ENCODE measurements at places on chromosomes 5 and 9.

DNA sequence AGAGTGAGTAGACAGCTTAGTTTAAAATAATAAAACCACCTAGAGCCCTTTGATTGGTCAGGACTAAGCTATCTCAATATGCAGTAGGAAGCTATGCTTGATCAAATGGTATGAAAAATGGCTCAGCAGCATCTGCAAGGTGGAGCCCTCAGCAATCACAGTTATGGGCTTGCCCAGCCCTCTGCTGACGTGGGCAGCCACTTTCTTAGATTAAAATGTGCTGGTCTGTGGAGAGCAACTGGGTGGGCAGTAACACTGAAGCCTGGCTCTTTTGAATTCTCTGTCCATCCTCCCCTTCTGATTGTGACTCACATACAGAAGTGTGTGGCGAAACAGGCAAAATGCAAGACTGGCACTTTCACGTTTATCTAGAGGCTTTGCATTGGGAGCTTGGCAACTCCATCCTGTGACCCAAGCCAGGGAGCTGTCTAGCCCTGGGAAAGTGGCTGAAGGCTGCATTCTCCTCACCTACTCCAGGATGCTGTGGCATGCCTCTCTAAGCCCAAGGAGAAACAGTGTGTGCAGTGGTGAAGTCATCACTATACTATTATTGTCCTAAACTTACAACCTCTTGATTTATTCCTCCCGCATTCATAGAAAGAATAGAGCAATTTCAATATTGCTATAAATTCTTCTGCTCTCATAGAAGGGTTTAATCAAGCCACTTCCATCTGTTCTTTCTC, 61.1 kb downstream of the MED10 start:
- H3K36me3 ChIP-seq: no peaks in the 10 kb centered on the region
- H3K4me1 ChIP-seq: peaks cover 1% of the 10 kb centered on the region
- no peak overlapping the region for H3K27ac ChIP-seq
- H3K4me3 ChIP-seq: no peak overlapping the region
- DNase-seq: no peak

DNA sequence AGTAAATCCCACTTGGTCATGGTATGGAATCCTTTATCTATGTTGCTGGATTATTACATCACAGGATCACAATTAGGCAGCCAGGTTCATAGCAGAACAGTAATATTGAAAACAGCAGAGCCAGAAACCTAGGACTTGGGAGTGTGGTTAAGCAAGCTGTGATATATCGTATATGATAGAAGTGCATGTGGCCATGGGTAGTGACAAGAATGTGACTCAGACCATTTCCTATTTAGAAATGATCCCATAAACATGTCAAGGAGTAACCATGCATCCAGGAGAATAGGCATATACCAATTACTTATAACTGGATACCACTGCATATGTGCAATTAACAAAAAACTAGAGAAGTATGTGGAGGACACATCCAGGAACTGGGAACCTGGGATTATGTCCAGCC, 31.2 kb downstream of the AMBP start:
- no peaks in the 10 kb centered on the region for H3K4me1 ChIP-seq
- no peak overlapping the region for H3K27ac ChIP-seq
- DNase-seq: no peak
- no peaks in the 10 kb centered on the region for H3K27me3 ChIP-seq

DNA sequence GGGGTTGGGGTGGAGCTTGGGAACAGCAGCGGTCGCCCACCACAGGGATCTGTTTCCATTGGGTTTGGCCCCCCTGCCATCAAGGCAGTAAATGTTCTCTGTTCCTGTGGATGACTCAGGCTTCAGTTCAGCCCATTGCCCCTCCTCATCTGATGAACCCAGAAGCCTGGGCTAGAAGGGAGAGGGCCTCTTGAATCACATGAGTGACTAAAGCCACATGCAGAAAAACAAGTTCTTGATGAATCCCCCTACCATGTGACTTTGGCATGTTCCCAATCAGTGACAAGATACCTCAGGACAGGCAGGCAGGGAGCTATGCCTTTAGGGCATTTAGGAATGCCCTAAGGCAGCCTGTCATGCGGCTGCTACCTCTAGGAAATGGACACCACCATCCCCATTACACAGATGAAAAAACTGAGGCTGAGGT, 2.5 kb downstream of the SH3PXD2B start:
- no peak overlapping the region for H3K4me3 ChIP-seq
- DNase-seq: peak; percentile 52
- peak overlapping the region; percentile 68 for H3K27ac ChIP-seq

- no peaks in the 10 kb centered on the region for H3K36me3 ChIP-seq
- no peak overlapping the region for H3K4me3 ChIP-seq
- no peak overlapping the region for H3K27ac ChIP-seq
- DNase-seq: peak; percentile 12
- H3K27me3 ChIP-seq: no peaks in the 10 kb centered on the region
Measured at GRCh38 chr5:761059-761771, 23.3 kb downstream of the ZDHHC11B start.

- no peaks in the 10 kb centered on the region for H3K36me3 ChIP-seq
- no peak overlapping the region for H3K4me3 ChIP-seq
- no peaks in the 10 kb centered on the region for H3K27me3 ChIP-seq
- DNase-seq: no peak
- H3K4me1 ChIP-seq: peaks cover 44% of the 10 kb centered on the region
- H3K27ac ChIP-seq: no peak overlapping the region
Measured at GRCh38 chr9:33884856-33885701, 68.1 kb downstream of the UBE2R2 start.

DNA sequence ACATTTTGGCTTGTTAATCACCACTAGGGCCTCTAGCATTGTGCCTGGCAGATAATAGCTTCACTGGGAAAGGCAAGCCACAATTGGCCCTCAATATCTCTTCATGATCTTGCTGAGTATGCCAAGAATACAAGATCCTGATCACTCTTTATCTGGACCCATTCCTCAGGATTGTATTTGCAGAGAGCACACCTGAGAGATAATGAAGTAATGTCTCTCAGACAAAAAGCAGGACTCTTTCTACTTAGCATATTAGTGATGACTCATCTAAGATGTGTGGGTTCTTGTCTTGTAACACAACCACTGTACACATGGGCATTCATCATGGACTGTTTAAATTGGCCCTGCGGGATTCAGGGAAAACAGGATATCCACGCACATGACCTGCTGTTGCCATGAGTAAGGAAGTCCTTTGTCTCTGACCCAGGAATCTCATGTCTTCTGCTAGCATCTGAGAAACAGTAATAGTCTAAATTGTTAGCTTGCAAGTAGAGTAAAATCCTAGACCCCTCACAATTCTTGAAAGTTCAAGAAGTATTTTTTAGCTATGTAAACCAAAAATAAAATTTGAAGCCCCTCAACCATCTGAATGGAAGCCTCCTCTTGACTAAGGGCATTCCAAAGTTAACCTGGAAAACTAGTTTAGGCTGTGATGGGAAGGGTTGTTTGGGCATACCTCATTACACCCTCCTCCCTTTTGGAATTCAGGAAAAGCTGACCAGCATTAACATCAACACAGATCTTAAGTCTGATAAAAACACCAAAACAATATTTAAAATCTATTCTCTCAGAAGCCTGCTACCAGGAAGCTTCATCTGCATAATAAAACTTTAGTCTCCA, 28.0 kb upstream of the NFIL3 start:
- no peak for DNase-seq

DNA sequence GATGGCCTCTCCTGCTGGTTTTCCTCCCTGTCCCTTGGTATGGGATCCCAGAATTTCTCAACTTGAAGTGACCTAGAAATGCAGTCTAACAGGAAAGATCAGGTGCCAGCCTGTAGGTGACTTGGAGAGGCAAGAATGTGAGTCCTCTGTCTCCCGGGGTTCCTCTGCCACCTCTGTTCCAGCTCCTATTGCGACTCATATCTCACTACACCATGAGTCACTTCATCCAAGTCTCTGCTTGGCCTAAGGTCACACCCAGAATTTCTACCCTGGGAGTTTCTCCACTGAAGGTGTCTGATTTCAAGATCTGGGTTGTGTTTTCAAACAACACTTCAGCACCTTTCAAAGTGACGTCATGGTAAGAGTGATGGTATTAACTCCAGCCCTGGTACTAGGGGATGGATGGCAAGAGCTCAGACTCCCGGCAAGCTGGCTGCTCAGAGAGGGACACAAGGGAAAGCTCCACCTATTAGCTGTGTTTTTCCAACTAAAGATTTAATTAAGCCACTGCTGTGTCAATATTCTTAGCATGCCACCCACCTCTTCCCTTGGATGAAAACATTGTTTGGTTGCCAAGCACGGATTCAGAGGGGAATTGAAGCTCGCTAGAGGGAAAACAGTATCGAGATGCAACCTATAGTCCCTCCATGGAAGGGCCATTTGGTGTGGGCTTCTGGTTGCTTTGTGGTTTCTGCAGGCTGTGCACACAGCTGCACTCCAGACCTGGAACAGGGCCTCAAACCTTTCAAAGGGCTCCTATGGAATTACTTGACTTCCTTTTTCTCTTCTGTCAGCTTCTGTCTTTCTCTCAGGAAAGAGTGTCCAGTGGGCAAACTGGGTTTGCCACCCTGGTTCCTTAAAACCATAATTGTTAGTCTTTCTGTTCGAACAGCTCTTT, 205.7 kb downstream of the GAS1 start:
- no peaks in the 10 kb centered on the region for H3K36me3 ChIP-seq
- no peak for DNase-seq
- no peak overlapping the region for H3K27ac ChIP-seq
- H3K4me3 ChIP-seq: no peak overlapping the region
- no peaks in the 10 kb centered on the region for H3K27me3 ChIP-seq

GRCh38 chr5:73694089-73694488, 68.1 kb downstream of the ARHGEF28 start:
- H3K27ac ChIP-seq: no peak overlapping the region
- no peaks in the 10 kb centered on the region for H3K36me3 ChIP-seq
- H3K27me3 ChIP-seq: no peaks in the 10 kb centered on the region
- no peak overlapping the region for H3K4me3 ChIP-seq
- H3K4me1 ChIP-seq: no peaks in the 10 kb centered on the region

Data from gastrocnemius medialis (tissue), 4 donors.